ENCODE measurements at places on chromosomes 1 and 21.

- no peak for DNase-seq
Observed at GRCh38 chr1:200490183-200490582, 80.3 kb upstream of the ZNF281 start.

DNA sequence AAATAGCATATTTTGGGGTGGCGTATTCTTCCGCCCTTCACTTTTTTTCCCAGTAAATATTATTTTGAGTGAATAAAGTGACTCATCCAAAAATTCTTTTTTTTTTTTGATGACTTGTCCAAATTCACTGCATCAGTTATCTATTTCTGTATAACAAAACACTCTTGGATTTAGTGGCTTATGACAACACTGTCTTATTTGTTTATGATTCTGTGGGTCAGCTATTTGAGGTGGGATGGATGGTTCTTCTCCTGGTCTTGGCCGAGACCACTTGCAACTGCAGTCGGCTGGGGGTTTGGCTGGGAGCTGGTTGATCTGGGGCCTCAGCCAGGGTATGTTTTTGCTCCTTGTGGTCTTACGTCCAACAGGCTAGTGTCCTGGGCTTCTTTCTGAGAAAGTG lies 39.9 kb upstream of the SRSF10 start:
- DNase-seq, result no peak

DNA sequence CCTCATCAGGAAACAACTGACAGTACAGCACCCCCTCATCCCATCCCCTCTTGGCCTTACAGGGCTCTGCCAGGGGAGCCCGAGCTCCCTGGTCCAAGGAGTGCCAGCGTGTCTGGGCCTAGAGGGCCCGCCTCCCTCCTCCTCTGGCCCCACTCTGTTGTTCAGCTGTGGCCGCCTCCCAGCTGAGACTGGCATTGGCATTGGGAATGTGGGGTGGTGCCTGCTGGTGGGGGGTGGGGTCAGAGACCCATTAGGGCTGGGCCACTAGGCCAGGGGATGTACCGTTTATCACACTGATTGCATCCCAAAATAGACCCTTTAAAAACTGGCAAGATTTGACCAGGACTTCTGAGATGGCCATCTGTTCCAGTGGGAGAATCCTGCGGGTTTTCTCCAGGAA lies 1.4 kb downstream of the LDLRAP1 start:
- no peak for DNase-seq

- DNase-seq, result no peak
Observed at GRCh38 chr21:46098303-46099141, 610 bp downstream of the COL6A2 start.

DNA sequence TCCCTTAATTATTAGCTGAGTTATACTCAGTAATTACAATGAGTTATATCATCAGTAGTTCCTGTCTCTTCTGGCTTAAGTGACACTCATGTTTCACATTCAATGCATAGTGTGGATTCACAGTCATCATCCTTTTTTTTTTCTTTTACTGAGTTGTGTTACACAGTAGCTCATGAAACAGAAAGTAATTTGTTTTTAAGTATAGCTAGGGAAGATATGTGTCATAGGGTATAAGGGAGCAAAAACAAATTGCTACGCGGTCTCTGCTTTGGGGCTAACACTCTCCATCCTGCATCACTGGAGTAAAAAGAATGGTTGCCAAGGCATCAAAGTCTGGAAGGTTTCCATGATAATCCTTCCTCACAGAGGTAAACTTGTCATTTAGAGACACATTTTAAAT lies 971.7 kb upstream of the NCAM2 start:
- no peak for DNase-seq

- no peak for DNase-seq
Observed at GRCh38 chr1:194279975-194280374, 1093.6 kb upstream of the B3GALT2 start.

DNA sequence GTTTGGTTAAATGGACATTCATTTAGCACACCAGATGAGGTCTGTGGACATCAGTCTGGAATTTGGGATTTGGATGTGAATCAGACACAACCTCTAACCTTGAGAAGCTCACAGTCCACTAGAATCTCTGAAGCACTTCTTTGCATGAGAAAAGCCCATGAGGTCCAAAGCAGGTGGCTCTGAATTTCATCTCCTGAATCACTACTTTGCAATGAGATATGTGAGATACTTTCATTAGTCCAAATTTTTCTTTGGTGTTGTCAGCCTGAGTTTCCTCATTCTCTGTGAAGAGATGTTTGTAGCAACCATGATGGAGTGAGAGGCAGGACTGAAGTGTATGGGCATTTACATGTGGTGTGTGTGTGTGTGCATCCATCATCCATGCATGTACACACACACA lies 16.5 kb upstream of the LCE2D start:
- DNase-seq, result no peak

DNA sequence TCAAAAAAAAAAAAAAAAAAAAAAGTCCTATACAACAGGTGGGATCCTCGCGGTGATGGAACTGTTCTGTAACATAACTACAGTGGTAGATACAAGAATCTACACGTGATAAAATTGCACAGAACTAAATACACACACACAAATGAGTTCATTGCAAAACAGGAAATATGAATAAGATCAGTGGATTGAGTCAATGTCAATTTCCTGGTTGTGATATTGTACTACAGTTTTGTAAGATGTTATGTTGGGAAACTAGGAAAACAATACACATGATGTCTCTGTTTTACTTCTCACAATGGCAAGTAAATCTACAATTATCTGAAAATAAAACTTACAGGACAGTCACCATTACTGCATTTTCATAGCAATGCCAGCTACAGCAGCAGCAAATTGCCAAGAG lies 59.8 kb downstream of the ITGB3BP start:
- DNase-seq, result no peak

GRCh38 chr1:235004840-235005391 lies 123.7 kb downstream of the TOMM20 start:
- DNase-seq, result no peak

DNA sequence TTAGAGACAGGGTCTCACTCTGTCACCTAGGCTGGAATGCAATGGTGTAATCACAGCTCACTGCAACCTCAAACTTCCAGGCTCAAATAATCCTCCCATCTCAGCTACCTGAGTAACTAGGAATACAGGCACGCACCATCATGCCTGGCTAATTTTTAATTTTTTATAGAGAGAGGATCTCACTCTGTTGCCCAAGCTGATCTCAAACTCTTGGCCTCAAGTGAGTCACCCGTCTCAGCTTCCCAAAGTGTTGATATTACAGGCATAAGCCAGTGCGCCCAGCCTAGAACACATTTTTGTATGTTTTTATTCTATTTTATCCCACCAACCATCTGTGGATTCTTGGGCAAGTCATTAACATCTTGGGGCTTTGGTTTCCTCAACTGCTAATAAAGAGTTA lies 100.5 kb downstream of the AK5 start:
- DNase-seq, result no peak

DNA sequence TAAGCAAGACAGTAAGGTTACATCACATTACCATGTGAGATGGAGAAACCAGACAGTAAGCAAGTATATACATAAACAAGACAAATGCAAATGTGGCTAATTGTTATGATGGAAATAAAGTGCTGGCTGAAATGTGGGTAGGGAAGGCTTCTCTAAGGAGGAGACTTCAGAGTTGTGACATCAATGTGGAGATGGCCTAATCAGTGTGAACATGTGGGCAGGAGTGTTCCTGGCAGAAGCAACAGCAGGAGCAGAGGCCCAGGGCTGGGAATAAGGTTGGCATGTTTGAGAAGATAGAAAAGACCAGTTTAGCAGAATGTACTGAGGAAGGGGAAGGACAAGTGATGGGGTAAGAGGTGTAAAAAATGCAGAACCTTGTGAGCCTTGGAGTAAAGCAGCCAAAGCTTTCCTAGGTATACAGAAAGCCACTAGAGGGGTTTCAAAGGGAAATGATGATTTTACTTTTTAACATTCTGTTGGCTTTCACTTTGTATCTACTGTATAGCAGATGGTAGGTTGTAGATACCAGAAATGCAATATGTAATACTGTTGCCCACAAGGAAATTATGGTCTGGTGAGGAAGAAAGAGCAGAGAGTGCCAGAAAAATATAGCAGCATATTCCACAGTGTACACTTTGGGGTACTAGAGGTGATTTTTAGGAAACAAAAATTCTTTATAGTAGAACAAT lies 197.4 kb downstream of the FGGY start:
- DNase-seq, result no peak

- no peak for DNase-seq
Observed at GRCh38 chr1:202121006-202121405, 1.7 kb upstream of the GPR37L1 start.

DNA sequence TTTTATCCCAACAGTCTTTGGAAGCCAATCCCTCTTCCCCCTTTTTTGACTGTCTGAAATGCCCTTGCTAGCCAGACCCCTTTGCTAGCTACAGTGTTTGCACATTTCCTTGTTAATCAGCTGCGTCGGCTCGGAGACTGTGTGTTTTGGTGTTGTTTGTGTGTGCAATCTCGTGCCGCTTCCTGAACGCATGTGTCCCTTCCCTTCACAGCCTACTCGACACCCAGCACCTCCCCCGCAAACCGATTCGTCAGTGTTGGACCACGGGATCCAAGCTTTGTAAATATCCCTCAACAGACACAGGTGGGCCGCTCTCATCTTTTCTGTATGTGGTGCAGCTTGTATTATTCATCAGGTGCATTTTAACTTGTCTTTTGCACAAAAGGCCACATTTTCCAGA lies 298.7 kb downstream of the TM2D1 start:
- no peak for DNase-seq

GRCh38 chr1:96632045-96632664 lies 89.4 kb upstream of the PTBP2 start:
- no peak for DNase-seq

DNA sequence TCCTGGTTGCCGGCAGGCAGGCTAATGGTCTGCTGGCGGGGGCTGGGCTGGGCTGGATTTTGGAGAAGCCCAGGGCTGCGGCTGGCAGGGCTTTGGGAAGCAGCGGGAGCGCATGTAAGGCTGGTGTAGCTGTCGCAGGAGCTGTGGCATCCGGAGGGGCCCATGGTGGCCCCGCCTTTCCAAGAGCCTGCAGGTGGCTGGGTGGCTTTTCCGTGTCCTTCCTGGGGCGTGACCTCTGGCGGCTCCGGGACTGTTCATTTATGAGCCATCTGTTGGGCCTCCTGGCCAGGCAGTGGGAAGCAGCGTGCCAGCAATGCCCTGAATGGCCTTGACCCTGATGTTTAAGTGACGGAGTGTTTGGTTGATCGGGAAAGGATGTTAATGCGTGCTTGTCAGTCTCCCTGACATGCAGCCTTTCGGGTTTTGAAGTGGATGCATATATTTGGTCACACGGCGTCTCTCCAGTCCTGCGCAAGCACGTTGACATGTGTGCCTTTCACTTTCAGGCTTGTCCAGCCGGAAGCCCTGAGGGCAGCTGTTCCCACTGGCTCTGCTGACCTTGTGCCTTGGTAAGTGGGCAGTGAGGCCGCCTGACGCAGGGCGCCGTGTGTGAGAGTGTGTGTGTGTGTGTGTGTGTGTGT lies 38.5 kb downstream of the AGPAT3 start:
- DNase-seq, result no peak

DNA sequence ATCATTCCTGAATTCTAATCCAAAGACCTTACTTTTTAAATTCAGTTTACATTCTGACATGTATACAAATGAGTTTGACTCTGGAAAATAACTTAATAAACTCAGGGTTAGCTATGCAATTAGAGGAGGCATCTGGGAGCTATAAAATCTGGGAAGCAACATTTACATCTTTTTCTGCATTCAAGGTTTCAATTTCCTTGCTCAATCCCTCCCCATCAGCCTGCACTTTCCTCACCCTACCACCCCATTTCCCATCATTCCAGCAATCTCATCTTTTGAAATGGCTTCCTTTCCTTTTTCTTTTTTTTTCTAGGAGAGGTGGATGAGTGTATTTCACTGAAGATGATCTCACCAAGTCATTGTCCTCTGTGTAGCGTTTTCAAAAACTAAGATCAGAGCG lies 65.3 kb upstream of the BEND5 start:
- peak; percentile 21 for DNase-seq

DNA sequence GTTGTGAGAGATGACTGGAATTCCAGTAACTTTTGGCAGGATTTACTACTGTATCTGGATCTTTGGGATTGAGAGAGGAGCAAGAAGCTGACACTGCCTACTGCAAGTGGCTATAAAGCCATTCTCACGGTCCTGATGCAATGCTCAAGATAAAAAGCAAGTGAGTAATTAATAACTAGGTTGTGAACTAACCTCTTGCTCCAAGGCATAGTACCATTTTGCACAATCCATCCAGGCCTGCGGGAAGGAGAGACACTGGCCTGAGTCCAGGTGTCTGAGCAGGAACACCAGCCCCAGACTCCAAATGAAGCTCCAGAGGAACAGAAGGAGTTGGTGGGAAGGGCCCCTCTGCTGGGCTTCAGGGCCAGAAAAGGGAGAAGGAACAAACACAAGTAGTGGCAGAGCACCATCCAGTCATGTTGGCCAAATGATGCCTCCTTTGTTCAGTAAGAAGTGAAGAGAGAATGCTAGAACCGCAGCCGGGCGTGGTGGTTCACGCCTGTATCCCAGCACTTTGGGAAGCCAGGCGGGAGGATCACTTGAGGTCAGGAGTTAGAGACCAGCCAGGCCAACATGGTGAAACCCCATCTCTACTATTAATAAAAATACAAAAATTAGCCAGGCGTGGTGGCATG lies 9.9 kb upstream of the SLC45A3 start:
- DNase-seq, result no peak

GRCh38 chr1:228182296-228183030 lies 16.9 kb downstream of the IBA57 start:
- no peak for DNase-seq

- no peak for DNase-seq
Observed at GRCh38 chr1:56439610-56440264, 139.6 kb downstream of the PLPP3 start.

- DNase-seq, result peak; percentile 18
Observed at GRCh38 chr1:231969076-231969475, 342.5 kb downstream of the DISC1 start.

All from renal cortex interstitium (tissue), 15 donors.